Muscle of arm (tissue), 14 donors: ENCODE measurements at places on chromosomes 2 and 18.

- DNase-seq, result no peak
Measured at GRCh38 chr2:221588306-221588985, 16.3 kb upstream of the EPHA4 start.

DNA sequence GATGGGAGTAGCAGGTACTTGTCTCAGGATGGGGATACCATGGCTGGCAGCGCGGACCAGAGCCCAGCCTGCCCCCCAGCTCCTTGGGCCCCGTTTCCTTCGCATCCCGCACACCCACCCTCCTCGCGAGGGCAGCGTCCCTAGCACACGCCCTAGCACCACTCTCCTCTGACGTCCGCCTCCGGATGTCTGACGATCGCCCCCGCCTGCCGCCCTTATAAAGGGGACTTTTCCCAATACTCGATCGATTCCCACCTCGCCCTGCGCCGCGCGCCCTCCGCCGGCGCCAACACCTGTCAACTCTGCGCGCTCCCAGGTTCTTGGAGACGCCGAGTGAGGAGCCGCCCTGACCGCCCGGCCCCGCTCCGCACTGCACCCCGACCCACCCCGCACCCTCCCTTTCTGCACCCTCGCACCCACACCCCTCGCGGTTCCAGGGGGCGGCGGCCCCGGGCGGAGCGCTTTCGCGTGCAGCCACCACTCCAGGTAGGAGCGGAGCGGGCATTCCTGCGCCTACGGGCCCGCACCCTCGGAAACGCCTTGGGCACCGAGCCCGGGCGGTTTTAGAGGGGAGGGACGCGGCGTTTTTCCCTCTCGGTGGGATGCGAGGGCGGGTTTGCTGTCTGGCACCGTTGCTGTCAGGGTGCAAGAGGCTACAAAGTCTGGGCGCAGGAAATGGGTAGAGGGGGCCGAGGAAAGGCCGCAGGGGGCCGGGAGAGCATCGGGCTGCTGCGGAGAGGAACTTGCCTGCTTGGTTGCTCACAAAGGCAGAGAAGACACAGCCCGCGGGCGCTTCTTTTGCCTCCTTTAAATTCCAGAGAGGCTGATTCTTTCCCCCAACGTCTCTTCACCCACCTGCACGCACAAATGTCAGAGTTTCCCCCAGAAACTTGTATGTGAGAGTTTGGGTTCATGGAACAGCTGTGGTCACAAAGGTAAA, at the start of gene SLC5A7:
Gene SLC5A7, plus strand, starts transcription at position 247 of the 940 bp plus-strand sequence. CDS start 1,632 bp downstream, outside the sequence.
- no peak for DNase-seq

- DNase-seq, result no peak
Measured at GRCh38 chr18:22279741-22280452, 110.5 kb downstream of the GATA6 start.

DNA sequence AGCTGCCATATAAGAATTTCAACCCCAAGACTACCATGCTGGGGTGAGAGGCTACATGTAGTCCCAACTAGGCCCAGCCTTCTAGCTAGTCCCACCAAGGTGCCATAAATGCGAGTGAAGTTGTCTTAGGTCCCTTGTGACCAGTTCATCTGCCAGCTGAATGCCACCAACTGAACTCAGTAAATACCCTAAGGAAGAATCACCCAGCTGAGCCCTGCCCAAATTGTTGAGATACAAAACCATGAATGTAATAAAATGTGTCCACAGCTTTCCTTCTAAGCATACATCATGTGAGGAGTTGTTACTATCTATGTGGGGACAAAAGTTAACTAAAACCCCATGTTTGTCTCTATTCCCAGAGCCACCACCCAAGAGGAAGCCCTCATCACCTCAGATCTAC, 70.3 kb downstream of the THADA start:
- no peak for DNase-seq

DNA sequence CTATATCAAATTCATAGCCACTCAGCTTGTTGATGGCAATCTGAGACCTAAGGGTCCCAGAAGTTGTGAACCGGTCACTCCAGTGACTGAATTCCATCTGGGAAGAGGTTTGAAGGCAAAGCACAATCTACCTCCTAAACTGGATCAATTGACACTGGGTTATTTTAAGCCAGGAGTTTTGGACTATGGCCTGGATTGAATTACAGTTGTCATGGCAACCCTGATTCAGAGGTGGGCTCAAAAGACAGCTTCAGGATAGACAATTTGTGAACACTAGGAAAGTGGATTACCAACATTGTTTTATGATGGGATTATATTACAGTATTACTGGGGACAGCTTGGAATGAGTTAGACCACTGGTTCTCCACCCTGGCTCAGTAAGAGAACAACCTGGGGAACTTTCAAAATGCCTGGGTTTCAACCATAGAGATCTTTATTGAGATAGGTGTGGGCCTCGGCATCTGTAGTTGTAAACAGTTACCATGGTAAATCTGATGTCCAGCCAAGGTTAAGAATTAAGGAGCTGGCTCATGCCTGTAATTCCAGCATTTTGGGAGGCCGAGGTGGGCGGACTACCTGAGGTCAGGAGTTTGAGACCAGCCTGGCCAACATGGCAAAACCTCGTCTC, 58.8 kb downstream of the MFSD6 start:
- peak; percentile 38 for DNase-seq

GRCh38 chr2:171391532-171391931, 42.3 kb downstream of the METTL8 start:
- no peak for DNase-seq

- no peak for DNase-seq
Measured at GRCh38 chr2:130354139-130354428, 1.8 kb upstream of the PTPN18 start.

GRCh38 chr2:224638301-224638823, 53.2 kb upstream of the CUL3 start:
- DNase-seq, result no peak

GRCh38 chr2:223185638-223186037, 133.6 kb downstream of the KCNE4 start:
- DNase-seq, result no peak

GRCh38 chr2:38176619-38177021, 100.7 kb upstream of the CYP1B1 start:
- no peak for DNase-seq

DNA sequence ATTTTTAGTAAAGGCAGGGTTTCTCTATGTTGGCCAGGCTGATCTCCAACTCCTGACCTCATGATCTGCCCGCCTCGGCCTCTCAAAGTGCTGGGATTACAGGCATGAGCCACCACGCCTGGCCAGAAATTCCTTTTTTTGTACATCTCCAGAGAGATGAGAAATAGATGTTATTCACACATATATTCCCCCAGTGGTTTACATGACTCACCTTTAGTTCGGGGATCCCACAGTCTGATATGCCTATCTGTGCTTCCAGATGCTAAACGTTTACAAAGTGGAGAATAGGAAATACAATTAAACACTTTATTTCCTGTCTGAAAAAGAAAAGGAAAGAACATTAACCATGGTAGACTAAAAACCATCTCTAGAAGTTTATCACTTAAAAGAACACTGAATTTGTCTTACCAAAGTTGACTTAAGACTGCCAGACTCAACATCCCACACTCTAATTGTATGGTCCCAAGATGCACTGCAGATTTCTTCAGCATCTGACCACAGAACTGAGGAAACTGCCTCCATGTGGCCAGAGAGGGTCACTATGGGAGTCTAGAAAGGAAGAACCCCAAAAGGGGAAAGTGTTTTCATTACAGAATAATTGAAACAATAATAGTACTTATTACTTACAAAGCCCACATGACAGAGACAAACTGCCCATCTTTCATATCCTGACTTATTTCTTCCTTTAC, 12.6 kb upstream of the ICA1L start:
- no peak for DNase-seq

DNA sequence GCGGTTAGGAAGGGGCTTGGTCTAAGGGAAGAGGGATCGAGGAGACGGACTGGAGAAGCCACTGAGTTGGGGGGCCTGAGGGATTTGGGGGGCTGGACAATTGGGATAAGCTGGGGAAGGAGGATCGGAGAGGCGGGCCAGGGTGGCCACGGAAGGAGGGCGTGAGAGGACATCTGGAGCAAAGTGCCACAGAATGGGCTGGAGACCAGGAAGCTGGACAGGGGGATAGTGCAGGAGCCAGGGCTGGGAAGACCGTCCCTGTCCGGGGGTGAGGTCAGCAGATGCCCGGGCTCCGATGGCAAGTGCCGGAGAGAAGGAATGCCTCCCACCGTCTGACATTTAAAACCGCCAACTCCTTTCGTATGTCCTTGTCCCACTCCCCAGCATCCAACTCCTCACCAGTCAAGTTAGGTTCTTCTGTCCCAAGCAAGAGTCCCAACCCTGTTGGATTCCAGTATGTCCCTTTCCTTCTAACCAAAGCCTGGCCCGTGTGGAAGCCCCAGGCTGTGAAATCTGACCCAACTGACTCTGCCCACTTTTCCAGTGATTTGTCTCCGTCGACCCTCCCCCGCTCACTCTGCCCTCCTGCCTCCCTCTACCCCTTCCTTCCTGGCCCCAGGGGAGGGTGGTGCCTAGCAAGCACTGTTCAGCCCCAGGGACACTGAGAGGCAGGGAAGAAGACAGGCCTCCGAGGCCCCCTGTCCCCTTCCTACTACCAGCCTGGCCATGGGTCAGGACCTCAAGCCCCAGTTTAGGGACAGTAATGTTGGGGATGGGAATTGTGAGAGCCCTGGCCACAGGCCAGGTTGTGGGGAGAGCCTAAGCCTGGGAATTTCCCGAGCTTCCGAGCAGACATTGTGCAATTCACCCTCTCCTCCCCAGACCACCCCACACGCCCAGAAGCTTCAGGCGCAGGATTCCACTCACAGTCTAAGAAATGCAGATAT, 31.5 kb upstream of the TMBIM1 start:
- peak; percentile 35 for DNase-seq

- DNase-seq, result no peak
Measured at GRCh38 chr2:201496785-201497184, 45.2 kb downstream of the STRADB start.

DNA sequence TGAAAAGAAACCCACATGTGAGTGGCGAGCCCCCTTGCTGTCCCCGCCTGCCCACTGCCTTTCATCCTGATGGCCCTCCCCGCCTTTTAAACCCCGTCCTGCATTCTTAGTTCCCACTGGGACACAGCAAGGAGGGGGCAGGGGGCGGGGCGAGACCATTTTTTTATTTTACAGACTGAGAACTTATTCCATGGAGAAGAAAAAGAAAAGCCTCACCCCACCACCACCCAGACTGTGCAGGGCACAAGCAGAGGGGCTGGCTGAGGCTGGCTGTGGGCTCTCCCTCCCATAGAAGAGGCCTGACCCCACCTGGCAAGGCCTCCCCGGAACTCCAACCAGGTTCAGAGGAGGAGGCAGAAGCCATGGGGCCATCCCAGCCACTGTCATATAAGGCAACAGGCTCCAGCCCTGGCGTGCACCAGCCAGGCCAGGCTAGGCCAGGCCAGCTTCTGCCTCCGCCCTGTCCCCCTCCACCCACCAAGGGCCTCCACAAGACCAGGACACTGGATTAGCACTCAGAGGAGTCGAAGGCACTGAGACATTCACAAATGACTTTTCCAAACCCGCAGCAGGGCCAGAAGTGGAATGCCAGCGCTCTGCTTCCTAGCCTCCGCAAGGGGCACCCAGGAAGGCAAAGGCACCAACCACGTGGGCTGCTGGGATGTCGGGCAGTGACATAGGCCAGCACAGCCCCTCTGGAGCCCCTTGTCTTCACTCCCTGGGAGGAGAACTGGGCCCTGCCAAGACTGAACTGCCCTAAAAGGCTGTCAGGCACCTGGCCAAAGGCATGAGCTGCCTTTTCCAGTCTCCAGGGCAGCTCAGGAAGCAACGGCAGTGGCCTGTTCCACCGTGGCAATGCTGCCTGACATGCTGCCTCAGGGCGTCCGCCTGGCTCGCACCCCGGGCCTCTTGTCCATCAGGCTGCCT, 37.5 kb upstream of the SEMA4C start:
- DNase-seq, result peak; percentile 79

GRCh38 chr18:52054324-52054723, 285.7 kb upstream of the DCC start:
- DNase-seq, result no peak

DNA sequence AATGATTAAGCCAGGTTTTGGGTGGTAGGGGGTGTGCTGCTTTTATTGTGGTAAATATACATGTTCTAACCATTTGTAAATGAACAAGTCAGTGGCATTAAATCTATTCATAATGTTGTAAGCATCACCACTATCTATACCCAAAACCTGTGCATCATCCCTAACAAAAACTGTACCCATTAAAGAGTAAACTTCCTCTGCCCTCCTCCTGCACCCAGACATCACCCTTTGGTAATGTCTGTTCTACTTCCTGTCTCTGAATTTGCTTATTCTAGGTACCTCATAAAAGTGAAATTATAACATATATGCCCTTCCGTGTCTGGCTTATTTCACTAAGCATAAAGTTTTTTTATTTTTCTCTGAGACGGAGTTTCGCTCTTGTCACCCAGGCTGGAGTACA, 14.1 kb downstream of the RIF1 start:
- DNase-seq, result no peak

- DNase-seq, result no peak
Measured at GRCh38 chr2:44772131-44772530, 169.4 kb upstream of the SIX3 start.

DNA sequence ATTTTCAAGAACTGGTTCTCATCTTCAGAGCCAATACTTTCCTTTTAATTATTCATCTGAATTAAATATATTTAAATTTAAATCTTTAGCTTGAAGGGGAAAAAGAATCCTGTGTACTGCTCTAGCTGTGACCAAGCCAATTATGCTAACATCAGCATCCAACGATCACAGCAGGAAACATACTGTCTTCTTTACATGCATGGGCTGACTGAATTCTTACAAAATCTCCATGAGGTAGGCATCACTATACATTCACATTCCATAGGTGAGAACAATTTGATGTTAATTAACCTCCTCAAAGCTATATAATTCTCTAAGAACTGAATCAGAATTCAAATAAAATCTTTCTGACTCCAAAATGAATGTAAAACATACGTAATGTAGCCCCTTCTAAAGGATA, 118.8 kb upstream of the MAP2 start:
- no peak for DNase-seq

DNA sequence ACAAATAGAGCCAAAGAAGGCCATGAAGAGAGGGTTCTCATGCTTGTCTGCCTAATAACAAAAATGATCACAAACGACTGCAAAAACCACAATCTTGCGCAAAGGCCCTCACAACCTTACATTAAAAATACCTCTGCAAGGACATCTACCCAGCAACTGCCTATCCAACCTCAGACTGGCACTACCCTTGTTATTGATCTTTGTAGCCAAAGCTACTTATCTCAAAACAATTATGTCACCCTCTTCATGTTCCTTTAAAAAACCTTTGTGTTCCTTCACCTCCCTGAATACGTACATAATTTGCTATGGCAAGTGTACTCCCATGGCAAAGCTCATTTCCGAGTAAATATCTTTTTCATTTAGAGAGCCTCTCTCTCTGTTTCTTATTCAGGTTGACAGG, 44.1 kb downstream of the TMEM163 start:
- no peak for DNase-seq

GRCh38 chr2:169047256-169048250, 16.4 kb upstream of the ABCB11 start:
- DNase-seq, result no peak

- peak; percentile 36 for DNase-seq
Measured at GRCh38 chr18:8381821-8382459, 227.3 kb upstream of the RAB12 start.

DNA sequence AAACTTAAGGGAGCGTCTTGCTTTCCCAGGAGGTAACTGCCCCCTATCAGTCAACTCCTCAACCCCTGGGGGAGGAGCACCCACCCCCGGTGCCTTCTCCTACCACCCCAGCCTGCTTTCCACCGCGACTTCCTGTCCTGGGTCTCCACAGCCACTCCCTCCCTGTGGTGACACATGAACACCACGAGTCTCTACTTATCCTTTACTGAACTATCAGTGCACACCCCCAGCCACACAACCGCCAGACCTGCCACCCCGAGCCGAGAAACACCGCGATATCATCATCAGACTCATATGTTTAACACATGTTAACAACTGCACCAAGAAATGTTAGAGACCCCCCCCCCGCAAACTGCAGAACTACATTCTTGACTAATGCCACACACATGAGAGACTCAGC, 43.3 kb downstream of the LONRF2 start:
- no peak for DNase-seq
